ENCODE measurements at places on chromosomes 6 and 20.

DNA sequence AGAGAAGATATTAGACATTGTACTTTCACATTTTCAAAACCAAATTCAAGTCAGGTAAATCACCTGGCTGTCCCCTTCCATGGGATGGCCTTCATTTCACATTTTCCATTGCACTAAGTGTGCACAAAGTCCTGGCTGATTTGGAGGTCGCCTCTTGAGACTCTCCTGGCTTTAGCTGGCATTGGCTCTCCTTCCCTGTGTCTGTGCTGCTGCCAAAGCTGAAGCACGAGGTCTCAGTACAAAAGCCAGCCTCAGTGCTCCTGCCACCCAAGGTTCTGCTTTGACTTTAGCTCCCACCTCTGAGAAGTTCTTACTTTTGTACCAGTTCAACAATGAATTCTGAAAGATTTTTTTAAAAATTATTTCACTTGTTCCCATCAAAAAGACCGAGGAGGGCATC lies 289.2 kb upstream of the CNR1 start:
- no peak for DNase-seq

DNA sequence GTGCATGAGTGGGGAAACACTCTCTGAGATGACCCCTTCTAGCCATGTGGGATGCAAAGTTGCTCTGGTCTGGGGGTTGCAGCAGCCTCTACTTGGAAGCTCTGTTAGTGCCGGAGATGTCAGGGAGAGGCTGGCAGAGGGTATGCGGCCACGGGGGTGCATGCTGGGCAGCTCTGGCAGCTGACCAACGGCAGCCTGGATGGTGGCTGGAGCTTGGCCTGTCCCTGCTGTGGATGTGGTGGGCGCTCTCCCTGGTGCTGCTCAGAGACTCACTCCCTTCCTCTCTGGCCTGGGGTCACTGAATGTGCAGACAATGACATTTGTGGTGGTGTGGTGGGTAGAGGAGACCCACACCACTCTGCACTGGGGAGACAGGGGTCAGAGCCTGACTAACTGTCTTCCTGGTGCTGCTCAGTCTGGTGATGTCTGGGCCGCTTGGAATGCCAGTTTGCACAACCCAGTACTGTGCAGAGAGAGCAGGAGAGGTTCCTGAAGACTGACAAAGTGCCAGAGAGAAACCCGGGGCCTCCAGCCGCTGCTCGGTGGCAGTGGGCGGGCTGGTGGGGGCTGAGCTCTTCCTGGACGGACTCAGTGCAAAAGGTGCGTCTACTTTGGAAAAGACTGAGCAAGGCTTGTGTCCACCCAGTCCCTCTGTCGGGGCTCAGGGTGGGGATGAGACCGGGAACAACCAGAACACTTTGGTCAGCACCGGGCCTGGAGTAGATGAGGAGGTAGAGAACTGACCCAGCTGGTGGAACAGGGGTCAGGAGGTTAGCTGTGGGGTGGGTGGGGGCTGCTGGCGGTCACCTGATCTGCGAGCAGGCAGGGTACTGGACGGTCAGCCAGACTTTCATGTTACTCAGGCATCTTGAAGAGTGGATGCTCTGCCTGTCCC lies 2.7 kb downstream of the MYT1 start:
- DNase-seq: peak; percentile 71

DNA sequence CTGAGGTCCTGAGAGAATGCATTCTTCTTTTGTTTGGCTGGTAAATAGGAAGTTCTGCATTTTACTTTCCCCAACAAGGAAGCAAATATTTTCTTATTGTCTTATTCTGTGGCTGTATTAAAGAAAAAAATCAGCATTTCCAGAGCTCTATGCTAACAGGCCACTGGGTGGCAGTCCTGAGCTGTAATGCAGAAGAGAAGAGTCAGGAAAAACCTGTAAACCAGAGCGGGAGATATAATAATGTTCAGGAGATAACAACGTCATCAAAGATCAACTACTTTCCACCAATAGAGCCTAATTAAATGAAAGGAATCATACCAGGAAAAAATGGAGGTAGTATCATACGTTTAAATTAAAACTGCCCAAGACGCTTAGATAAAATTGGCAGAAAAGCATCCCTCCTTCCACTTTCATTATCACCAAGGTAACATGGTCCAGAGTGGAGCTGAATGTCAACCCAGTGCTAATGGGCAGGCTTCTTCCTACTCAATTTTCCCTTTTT lies 55.6 kb upstream of the CARMIL1 start:
- DNase-seq: peak; percentile 53

DNA sequence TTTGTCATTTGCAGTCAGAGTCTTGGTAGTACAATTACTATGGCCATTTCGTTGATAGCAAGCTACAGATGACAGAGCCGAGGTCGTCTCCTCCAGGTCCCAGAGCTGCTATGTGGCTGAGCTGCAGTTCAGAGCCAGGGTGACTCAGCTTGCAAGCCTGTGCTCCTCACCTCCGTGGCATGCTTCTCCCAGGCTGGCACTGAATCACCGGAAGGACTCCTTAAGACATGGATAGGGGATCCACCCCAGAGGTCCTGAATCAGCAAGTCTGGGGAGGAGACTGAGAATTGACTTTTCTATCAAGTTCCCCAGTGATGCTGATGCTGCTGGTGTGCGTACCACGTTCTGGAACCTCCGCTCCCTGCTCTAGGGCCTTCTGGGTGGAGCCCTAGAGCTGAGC lies 291.2 kb downstream of the CDH26 start:
- DNase-seq: no peak
